ENCODE measurements at places on chromosomes 5 and 9.

DNA sequence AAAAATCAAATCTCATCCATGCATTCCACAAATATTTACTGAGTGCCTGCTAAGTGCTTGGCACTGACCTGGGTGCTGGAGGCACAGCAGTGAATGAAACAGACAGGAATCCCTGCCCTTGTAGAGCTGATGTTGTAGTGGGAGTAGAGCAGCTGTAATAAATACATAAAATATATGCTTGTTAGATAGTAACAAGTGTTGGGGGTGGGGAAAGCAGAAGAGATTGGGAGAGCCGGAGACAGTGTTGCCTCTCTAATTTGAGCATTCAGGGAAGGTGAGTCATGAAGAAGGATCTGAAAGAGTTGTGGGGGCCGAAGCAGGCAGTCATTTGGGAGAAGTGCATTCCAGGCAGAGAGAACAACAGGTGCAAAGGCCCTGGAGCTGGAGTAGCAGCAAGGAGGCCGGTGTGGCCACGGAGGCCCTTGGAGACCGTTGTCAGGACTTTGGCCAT, 97.9 kb downstream of the ZNF618 start:
- no peak for DNase-seq

DNA sequence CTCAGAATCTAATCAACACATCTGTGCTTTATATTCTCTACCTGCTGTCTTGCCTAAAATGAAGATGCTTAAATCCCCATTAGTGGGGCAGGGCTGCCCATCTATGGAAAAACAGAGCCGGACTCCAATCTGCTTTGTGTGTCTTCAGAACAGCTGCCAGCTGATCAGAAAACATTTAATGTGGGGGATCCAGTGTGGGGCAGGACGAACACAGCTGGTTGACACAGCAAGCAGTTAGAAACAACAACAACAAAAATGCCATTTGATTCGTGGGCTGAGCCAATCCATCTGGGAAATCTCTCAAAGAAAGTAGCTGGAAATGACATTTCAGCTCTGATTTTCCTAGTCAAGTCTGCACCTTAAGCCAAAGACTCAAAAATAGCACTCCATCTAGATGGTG, 99.8 kb downstream of the PPP2R2B start:
- DNase-seq: no peak

DNA sequence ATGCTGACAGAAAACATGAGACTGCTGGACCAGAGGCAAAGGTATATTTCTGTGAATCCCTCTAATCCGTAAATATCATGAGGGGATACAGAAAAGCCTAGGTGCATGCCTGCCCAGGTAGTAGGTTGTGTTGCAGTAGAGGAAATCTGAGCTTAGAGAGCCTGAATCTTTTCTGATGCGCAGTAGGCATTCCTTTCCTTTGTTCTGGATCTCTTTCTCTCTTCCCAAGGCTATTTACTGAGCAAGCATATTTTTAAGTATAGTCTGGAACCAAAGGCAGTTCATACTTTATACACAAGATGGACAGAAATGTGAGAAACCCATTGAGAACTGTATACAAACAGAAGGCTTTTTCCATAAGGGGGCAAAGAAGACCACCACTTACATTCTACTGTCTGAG, 359.3 kb downstream of the TMEM161B start:
- peak; percentile 29 for DNase-seq

GRCh38 chr5:143922718-143923117, 110.8 kb downstream of the HMHB1 start:
- DNase-seq: no peak

DNA sequence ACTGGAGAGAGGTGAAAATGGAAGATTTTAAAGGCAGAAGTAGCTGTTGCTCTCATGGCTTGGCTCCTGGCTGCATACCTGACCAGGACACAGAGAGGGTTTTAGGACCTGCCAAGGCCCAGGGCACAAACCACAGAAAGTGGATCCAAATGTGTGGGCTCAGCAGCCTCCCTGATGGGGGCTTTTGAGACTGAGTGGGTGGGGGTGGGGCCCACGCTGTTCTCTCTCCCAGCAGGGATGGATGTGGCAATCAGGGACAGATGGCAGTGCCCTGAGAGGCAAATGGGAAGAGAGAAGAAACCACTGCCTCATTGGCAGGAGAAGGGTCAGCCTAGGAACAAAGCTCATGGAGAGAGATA, 34.9 kb upstream of the TIFAB start:
- DNase-seq: no peak

DNA sequence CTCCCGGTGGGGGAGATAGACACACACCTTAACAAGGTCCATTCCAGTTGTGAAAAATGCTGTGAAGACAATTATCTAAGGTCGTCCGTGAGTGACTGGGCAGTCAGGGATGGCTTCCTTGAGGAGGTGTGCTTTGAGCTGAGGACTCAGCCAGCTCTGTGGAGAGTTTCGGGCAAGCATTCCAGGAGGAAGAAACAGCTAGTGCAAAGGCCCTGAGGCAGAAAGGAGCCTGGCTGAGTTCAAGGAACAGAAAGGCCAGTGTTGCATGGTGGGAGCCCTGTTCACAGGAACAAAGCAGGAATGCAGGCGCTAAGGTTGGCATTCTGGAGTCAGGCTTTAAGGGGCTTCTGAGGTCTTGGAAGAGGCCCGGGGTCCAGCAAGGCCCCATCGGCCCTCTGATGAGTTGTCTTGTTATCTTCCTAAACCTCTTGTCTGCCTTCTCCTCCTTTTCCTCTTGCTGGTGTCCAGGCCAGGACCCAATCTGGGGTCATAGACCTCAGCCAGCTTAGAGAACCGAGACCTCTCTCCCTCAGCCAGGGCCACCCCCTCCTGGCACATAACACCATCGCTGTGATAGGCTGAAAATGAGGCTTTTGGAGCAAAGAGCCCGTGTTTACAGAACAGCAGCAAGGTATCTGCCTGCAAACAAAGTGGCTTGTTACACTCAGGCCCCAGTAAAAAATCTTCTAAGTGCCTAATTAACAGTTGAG, 270.2 kb upstream of the MVB12B start:
- DNase-seq: no peak

DNA sequence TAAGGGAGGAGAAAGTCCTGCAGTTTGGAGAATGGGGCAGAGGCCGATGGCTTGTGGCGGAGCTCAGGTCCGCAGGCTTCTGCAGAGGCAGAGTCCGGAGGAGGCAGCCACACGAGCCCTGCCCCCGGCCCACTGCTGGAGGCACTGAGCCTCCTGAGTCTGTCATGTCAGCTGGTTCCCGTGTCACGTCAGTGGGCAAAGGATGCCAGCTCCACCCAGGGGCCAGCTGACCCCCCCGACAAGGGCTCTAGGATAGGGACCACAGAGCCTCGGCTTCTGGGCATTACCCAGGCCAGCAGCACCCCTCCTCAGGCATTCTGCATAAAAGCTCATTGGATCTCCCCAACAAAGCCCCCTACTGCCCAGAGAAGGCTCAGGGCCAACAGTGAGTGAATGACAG, 8.5 kb downstream of the SH3PXD2B start:
- DNase-seq: no peak

DNA sequence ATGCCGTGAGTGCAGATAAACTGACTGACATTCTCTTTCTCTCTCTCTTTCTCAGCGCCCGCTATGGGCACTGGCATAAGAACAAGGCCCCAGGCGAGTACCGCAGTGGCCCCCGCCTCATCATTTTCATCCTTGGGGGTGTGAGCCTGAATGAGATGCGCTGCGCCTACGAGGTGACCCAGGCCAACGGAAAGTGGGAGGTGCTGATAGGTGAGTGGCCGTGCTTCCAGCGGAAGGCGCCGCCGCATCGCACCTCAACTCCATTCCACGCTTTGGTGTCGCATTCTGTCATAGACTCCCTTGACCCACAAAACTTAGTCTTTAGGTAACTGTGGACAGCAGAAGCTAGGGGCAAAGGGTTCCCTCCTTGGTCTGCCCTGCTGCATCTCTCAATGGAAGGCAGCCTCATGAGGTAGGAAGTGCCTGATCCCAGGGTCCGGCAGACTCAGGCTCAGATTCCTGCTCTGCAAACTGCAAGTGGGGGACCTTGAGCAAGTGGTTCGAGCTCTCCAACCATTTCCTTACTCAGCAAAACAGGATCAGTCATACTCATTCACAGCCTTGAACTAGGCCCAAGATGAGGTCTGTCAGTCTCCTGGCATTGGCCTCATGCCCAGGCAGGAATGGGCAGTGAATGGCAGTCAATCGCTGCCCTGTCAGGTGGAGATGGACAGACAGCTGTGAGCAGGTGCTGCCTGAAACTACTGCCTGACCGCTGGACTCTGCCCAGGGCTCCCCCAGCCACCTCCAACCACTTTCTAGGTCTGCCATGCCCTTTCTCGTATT, 24.2 kb upstream of the CFAP157 start:
- DNase-seq: no peak

- DNase-seq: no peak
Measured at GRCh38 chr5:30764704-30765103, 428.8 kb upstream of the CDH6 start.

DNA sequence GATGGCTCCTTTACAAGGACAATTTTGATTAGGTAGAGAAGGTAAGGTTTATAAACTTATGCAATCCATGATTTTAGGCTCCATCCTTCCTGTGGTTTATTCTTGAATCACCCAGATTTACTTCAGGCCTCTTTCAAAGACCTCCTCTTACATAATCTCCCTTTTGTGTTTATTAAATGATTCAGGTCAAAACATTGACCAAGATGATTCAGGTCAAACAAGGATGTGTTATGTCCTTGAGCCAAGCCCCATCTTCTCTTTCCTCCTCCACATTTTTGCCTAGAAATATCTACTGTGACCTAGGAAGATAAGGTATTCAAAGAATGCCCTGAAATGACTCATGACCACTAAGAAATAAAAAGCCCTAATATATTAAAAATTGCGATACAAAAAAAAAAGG, 31.8 kb upstream of the TLR4 start:
- no peak for DNase-seq

DNA sequence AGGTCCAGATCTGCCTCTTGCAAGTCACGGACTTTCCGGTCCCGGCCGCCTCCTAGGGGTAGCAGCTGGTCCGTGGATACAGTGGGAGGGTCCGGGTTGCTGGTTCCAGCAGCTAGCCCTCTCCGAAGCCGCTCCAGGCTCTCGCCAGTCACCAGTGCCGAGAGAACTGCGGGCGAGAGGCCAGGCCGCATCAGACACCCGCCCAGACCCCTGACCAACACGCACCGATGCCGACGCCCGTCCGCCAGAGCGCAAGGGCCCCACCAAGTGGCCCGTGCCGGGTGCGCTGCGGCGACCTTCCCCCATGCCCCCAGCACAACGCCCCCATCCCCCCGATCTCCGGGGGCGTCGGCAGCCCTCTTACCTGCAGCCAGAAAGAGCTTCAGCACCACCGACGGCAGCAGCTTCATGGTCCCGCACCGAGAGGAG, 470 bp downstream of the HBEGF start:
- peak; percentile 54 for DNase-seq

- no peak for DNase-seq
Measured at GRCh38 chr5:34626036-34626435, 30.1 kb upstream of the RAI14 start.

DNA sequence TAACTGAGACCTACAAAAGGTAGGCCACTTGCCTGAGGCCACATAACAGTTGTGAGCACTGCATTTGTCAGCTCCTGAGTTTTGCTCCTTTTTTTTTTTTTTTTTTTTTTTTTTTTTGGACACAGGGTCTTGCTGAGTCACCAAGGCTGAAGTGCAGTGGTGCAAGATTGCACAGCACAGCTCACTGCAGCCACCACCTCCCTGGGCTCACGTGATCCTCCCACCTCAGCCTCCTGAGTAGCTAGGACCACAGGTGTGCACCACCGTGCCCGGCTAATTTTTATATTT, 37.1 kb downstream of the LAMC3 start:
- no peak for DNase-seq

DNA sequence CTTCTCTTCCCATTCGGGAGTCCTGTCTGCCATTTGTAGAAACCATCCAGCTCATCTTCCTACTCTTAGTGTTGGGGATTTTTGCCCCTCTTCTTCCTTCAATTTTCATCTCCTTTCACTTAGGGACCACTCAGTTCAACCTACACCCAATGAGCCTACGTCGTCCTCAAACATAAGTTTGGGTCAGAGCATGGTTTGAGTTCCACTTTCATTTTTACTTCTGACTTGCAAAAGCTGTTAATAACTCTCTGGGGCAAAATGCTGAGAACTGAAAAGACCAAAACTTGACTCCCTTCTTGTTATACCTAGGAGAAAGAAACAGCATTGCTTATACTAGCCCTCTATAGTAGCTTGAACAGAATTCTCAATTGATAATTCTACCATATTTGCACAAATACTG, 381.5 kb upstream of the MPDZ start:
- DNase-seq: no peak

GRCh38 chr5:4777435-4777834, 362.7 kb upstream of the ADAMTS16 start:
- no peak for DNase-seq

GRCh38 chr5:29414681-29415080, 1778.8 kb upstream of the CDH6 start:
- DNase-seq: no peak

DNA sequence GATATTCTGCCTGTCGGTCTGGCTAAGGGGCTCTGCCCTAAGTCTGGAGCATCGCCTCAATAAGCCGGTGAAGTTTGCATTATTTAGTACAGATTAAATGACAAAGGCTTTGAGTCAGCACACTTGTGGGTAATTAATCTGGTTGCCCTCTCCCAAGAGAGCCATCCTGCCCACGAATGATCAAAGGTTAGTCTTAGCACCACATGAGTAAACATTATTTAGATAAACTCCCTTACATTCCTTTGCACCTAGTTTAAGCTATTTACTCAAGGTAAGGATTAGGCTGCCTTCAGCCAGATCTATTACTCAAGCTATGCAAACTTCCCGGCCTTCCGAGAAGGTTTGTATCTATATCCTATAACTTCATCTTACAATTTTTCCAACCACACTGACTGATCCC, 572.1 kb downstream of the CHSY3 start:
- DNase-seq: no peak

DNA sequence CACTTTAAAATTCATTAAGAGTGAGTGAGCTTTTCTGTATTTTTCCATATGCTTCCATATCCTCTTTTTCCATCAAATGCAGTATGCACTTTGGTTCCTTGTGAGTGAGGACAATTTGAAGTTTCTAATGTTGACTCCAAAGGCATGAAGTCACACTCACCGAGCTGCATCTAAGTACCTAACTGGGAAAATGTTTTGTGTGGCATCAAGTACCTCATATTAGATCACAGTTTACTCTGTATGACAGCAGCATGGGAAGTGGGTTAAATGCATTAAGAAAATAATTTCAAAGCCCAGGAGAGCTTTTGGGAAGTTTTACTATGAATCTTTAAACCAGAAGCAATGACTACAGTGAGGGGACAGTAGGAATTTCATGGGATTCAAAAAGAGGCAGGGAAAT, 207.0 kb downstream of the EFNA5 start:
- no peak for DNase-seq

DNA sequence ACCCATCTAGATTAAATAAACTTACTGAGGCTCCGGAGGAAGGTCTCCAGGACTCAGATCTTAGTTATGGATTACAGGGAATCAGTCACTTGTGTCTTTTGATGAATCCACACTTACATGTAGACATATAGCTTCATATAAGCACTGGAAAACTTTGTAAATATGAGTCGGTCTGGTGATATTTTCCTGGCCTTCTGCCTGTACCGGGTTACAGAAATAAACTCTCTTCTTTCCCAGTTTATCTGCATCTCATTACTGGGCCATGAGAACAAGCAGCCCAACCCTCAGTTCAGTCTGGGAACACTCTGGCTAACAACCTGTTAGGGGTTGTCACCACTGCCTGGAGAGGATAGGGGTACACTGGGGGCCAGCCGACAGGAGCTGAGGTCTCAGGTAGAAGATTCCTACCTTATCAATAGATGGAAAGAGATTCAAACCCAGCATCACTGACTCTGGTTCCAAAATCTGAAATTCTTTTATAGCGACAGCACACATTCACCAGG, 59.1 kb downstream of the THBS4 start:
- peak; percentile 66 for DNase-seq

- DNase-seq: peak; percentile 100
Measured at GRCh38 chr5:74206579-74207550, 433.7 kb downstream of the ENC1 start.

Data from brain (organoid and tissue), 16 donors.